CD4-positive, alpha-beta T cell treated with Interleukin-6 at 100 ng/mL for 8 hours (primary cell): ENCODE measurements at places on chromosomes 3 and 15.
A peak's percentile ranks its signal among the peaks of the same experiment; 100 is the strongest.

- peak; percentile 79 for DNase-seq
These were observed 296.8 kb downstream of the RORA start for GRCh38 chr15:60932051-60932915.

GRCh38 chr3:115498898-115499297 lies 124.4 kb upstream of the GAP43 start:
- no peak for DNase-seq

- DNase-seq: no peak
These were observed 22.2 kb downstream of the TARS3 start for GRCh38 chr15:101702077-101702476.

GRCh38 chr3:185585859-185586685 lies at the start of gene SENP2:
SENP2 (plus strand) TSS chr3:185586295; CDS start chr3:185586414, 119 bp downstream.
- DNase-seq: peak; percentile 99

DNA sequence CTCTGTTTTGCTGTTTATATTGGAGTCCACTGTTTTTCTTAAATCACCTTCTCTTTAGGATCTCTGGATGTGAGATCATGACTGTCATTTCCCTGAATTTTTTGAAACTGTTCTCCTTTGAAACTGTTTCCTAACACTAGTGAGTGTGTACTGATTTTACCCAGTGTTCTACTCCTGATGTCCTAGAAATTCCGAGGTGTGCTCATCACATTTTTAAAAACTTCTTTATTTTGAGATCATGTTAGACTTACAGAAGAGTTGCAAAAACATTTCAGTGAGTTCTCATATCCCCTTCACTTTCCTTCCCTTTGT lies 292.6 kb downstream of the NFKBIZ start:
- no peak for DNase-seq

- no peak for DNase-seq
These were observed 177.3 kb downstream of the CDIN1 start for GRCh38 chr15:36756707-36757106.

DNA sequence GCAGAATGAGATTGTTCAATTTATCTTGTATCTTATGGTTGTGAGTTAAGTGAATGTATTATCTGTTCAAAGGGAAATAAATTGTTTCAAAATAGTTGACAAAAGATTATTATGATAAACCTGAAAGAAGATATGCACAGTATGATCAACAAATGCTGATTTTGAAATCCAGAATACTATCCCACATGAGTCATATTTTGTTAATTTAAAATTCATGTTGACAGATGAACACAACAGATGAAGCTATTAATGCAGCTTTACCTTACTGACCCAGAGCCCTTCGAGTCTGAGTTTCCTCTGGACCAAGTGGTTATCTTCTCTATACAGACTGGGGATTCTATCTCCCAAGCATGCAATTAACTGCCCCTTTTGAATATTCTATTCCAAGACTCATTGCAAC lies 482.8 kb downstream of the FGF12 start:
- DNase-seq: no peak

- no peak for DNase-seq
These were observed 10.7 kb upstream of the SLC15A2 start for GRCh38 chr3:121883507-121883906.

- DNase-seq: no peak
These were observed 16.6 kb downstream of the LRRC2 start for GRCh38 chr3:46549408-46549904.

DNA sequence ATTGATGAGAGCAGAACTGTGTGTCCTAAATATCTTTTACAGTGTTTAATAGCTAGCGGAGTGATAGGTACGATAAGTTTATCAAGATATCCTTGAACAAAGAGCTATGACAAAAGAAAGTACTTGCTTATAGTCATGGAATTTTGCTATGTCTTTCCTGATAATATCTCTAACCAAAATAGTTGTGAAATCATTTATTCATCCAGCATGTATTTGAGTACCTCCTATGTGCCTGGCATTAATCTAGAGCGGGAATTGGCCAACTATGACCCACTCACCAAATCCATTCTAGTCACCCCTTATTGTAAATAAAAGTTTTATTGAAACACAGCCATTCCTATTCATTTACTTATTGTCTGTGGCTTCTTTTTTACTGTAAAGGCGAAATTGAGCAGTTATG lies 46.6 kb downstream of the ZFAND6 start:
- no peak for DNase-seq

GRCh38 chr15:49343546-49343945 lies 79.5 kb upstream of the FGF7 start:
- no peak for DNase-seq

DNA sequence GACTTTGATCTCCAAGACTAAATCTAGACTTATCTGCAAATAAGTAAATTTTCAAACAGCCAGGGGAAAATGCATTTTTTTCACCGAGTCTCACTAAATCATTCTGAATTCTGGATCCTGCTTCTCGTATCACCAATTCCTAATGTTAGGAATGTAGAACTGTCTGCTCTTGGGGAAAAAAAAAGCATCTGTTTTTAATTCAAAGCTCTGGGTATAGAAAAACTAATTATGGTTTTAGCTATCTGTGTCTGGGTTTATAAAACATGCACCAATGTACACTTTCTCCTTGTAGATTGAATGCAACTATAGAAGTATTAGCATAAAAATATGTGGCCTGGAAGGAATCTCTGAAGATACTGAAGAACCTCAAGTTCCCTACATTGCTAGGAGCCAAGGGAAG lies 4.8 kb upstream of the CDAN1 start:
- no peak for DNase-seq

DNA sequence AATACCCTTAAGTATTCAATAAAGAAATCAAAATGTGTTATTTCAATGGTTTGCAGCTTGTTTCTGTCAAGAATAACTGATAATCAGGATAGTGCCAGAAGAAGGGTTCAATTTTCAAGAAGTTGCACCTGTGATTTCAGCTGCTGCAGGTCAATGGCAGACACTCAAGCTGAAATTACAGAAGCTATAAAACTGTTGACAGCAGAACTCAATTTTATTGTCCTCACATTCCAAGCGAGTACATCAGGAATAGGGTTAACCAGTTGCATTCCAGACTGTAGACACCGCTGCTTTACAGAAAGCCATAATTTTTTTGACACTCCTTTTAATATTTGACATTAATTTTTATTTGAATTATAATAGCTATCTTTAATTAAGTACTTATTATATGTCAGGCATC lies 364.1 kb downstream of the CGGBP1 start:
- no peak for DNase-seq

DNA sequence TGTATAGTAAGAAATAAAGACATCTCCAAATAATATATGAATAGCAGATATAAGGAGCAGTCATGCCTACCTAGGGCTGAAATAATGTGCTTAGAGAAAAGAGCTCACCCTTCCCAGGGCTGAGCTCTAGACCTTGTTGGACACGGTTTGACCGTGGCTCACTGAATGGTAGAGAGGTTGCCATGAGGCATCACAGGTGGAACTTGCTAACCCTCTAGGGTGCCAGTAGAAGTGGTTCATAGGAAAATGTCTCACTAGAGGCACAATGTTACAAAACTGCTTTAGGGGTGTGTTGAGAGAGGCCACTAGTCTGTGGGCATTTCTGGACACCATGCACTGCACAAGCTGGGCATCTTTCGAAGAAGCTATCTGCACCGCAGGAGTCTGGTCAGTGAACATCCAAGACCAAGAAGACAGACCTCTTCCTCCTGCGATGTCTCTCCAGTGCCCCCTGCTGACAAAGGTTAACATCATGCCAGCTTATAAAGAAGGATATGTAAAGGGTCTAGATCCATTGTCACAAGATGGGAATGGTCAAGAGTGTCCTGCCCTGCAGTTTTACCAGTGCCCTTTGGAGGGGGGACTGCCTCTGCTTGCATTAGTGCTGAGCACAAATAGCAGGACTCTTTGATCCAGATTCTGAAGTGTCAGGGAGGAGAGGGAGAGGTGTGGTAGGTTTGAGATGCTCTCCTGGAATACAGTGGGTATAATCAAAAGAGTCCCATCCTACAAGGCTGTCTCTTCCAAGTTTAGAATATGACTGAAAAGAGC lies 266.8 kb downstream of the ZNF385D start:
- DNase-seq: no peak

GRCh38 chr15:86588413-86588812 lies 508.7 kb downstream of the AGBL1 start:
- no peak for DNase-seq

DNA sequence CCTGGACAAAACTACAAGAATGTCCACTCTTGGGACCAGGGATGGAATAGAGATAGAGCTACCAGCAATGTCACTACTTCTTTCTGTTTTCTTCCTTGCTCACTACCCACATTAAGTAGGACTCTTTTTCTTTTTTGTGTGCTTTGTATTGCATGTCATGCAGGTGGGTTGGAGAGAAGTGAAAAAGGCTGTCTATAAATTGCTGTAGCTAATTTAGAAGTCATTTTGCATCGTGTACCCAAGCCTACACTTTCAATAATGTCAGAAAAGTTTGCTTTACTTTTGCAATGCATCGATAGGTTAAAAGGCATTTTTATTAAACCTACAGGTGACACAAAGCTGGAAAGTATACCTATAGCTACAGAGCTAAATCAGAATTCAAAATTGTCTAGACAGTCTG lies 58.9 kb downstream of the GTF2E1 start:
- no peak for DNase-seq

DNA sequence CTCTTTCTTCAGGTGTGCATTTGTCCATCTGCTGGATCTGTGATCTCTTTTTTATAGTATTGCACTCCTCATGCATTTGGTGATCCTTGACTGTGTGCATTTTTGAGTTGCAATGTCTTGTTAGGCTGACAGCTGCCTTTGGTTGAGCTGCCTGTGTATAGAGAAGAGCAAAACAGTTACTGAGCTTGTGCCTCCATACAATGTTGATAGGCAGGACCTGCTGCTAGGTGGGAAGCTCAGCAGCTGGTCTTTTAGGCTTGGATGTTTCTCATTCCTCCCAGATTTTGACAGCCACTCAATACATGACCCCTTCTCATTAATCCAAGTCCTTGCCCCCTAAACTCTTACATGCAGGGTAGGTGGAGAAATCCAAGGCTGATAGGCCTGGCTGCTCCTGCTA lies 74.8 kb upstream of the PIAS1 start:
- no peak for DNase-seq

DNA sequence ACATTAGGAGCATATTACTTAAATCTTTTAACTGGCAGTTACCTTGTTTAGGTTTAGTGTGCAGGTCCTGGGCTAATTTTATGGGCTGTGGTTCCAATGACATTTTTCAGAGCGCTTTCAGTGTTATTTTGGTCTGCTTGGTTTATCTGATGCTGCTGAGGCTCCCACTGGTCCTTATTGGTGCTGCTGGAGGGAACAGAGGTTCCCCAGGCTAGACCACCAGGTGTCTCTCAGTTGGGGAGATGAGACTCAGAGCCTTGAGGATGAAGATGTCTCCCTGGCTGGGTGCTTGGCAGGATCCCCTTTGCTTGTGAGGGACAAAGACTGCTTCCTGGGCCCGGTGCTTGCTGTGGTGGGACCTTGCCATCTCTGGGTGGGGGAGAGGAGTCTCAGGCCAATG lies 28.3 kb upstream of the TASOR start:
- no peak for DNase-seq

- DNase-seq: no peak
These were observed 12.4 kb upstream of the MELTF start for GRCh38 chr3:197041875-197042488.

DNA sequence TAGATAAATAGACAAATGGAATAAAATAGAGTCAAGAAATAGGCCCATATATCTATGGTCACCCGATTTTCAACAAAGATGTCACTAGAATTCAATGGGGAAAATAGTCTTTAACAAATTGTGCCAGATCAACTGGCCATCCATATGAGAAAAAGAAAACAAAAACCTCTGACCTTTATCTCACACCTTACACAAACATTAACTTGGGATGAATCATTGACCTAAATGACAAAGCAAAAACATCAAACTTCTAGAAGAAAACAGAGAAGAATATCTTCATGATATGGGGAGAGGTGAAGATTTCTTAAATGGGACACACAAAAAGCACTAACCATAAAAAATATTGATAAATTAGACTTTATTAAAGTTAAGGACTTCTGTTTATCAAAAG lies 31.9 kb downstream of the ITGA11 start:
- no peak for DNase-seq

- DNase-seq: no peak
These were observed 27.3 kb downstream of the SLMAP start for GRCh38 chr3:57783186-57784088.

DNA sequence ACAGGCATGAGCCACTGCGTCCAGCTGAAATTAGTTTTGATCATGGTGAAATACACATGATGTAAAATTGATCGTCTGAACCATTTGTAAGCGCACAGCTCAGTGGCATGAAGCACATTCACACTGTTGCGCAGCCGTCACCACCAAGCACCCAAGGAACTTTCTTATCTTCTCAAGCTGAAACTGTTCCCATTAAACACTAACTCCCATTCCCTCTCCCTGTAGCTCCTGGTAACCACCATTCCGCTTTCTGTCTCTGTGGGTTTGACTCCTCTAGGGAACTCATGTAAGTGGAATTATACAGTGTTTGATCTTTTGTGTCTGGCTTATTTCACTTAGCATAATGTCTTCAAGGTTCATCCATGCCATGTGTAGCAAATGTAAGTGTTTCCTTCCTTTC lies 62.3 kb downstream of the FBLN2 start:
- DNase-seq: no peak

- DNase-seq: no peak
These were observed 25.8 kb downstream of the ARHGEF3 start for GRCh38 chr3:56775838-56776555.

GRCh38 chr3:85005946-85006345 lies 47.2 kb downstream of the CADM2 start:
- no peak for DNase-seq

DNA sequence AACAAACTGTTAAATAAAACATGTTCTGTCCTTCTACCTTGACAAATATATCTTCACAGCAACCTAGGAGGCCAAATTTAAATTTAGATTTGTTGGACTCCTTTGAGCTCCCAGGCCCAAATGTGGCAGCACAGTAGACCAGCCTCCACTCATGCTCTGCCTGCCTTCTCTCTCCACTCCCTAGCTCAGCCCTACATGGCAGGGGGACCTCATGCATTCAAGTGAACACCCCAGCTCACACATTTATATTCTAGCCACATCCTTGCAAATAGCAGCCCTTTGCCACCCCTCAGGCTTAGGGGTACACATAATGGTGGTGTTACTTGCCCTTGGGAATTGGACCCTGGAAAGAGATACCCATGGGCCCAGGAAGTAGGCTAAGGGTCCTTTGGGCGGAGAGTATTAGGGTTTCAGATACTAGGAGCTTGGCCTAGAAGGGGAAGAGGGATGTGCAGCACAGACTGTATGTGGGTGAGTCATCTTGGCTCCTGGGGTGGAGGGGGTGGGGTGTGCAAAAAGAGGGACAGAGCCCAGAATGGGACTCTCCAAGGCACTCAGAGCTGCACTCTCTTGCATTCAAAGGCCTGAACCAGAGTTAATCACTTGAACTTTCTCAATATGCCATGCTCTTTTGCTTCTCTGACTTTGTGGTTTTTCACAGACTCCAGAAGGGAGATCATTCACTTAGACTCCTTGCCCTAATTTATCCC lies 268.4 kb upstream of the ROPN1 start:
- DNase-seq: no peak
